ENCODE measurements at places on chromosomes 16 and 17.

DNA sequence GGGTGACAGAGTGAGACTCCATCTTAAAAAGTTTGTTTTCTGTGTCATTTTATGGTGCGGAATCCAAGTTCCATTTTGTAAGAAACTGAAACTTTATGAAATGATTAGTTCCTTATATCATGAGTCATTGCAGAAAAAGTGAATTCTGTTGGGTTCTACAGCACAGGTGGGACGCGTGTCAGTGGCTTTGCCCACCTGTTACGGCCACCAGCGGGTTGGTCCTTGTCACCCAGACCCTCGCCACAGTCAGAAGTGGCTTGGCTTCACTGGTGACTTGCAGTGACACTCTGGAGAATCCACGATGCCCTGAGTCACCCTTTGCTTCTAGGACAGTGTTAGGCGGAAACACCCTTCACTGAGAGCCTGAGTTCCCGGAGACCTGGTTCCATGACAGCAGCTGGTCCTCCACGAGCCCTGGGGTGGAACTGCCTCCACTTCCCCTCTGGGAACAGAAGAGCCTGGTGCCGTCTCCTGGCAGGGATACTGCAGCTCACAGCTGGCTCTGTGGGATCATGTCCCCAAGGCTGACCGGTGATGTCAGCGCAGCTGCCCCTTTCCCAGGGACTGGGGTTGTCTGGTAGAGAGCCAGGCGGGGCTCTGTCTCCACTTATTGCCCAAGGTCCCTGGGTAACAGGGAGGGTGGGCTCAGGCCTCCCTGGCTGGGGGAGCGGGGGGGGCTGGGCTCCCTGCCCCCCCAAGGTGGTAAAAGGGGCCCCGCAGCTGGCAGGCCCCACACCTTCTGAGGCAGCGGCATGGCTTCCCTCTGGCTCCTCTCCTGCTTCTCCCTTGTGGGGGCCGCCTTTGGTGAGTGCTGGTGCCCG, at the start of gene CTRB1:
Gene CTRB1 (plus strand): TSS at position 733 of the 821 bp plus-strand sequence. CDS start 20 bp downstream, at position 753.
- DNase-seq: no peak

GRCh38 chr17:28889996-28890395, 7.5 kb downstream of the FLOT2 start:
- DNase-seq: no peak

DNA sequence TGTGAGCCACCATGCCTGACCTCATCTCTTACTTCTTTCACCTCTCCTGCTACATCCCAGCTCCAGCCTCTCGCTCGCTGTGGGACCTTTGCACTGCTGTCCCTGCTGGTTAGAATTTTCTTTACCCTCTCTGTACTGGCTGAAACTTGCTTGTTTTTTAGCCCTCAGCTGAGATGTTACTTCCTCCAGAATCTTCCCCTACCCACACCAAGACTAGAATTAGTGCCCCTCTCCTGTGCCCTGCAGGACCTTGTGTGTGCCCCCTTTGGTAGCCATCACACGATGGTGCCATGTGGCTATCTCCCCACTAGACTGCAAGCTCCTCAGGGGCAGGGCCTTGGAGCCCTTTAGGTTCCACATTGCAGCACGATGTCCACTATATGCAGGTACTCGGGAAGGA, 84.1 kb downstream of the AIPL1 start:
- DNase-seq: no peak

- DNase-seq: no peak
Observed at GRCh38 chr16:82562183-82562683, 64.5 kb upstream of the CDH13 start.

- peak; percentile 90 for DNase-seq
Observed at GRCh38 chr17:41060052-41060604, at the start of gene KRTAP2-3. KRTAP2-3 (minus strand) TSS chr17:41060114; CDS start chr17:41060050, 64 bp downstream.

DNA sequence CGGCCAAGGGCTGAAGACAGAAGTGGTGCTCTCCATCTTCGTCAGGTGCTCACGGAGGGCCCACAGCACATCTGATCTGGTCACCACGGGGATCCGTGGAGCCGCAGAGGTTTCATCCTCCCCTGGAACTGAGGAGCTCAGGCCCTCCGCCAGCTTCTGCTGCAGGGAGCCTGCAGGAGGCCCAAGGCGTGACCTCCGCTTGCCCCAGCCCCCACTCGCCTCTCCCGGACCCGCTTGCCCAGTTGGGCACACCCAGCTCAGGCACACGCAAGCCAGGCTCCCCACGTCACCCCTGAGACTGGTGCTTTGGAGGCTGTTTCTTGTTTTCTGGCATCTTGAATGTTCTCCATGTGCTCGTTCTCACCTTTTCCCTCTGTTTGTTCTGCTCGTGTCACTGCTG, 39.4 kb upstream of the CHMP6 start:
- DNase-seq: no peak

DNA sequence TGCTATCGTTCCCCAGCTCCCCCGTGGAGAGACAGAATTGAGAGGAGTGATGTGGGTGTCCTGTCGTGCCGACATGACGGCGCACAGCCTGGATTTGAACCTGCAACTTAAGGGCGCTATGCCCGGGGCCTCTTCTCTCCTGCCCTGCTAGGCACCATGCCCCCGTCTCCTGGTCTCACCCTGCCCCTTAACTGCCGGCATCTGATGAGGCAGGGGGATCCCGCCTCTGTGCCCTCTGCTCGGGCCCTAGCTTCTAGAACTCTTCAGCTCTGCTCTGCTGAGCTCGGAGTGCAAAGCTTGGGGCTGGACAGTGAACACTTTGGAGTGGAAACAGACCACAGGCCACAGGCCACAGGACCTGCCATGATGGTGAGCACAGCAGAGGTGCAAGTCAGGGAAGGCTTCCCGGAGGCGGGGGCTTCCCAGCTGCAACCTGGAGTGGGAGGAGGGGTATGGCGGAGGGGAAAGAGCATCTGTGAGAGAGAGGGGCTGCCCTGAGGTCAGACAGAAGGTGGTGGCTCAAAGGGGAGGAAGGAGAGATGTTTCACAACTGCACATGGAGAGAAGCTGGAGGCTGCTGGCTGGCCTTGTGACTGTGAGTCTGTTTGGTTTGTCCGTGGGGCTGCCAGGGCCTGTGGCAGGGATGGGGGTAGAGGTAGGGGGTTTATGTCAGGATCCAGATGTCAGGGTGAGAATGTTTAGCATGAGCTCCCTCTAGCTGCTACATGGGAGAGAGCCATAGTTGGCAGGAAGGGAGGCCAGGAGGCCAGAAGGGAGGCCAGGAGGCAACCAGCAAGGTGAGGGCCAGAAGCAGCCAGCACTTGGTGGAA, 107.8 kb downstream of the CRLF3 start:
- DNase-seq: no peak

GRCh38 chr17:61627125-61627524, 36.1 kb upstream of the NACA2 start:
- DNase-seq: no peak

DNA sequence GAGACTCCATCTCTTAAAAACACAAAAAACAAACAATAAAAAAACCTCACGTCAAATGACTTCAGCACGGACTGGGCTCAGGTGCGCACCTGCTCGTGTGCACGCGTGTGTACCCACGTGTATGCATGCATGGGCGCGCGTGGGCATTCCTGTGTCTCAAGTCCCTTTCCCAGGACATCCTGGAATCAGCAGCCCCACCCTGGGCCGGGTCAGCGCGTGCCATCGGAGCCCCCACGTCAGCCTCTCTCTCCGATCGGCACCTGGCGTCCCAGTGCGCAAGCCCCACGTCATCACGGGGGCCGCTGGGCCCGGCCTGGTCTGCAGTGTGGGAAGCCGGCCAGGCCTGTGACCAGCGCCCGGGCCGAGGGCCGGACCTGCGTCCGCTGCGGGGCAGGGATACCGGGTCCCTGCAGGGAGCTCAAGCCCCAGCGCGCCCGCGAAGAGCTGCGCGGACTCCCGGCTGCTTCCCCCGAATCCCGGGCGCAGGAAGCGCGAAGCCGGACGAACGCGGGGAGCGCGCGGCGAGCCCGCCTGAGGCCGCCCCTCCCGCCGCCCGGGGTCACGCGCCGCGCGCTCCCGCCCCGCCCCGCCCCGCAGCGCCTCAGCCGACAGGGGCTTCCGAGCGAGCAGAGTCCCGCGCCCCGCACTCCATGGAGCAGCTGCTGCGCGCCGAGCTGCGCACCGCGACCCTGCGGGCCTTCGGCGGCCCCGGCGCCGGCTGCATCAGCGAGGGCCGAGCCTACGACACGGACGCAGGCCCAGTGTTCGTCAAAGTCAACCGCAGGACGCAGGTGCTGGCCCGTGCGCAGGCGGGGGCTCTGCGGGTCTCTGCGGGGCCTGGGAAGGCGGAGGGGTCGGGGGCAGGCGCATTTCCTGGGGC, at the start of gene FN3K:
Gene FN3K (plus strand): TSS at position 629 of the 880 bp plus-strand sequence. CDS start 22 bp downstream, at position 651.
- peak; percentile 78 for DNase-seq

DNA sequence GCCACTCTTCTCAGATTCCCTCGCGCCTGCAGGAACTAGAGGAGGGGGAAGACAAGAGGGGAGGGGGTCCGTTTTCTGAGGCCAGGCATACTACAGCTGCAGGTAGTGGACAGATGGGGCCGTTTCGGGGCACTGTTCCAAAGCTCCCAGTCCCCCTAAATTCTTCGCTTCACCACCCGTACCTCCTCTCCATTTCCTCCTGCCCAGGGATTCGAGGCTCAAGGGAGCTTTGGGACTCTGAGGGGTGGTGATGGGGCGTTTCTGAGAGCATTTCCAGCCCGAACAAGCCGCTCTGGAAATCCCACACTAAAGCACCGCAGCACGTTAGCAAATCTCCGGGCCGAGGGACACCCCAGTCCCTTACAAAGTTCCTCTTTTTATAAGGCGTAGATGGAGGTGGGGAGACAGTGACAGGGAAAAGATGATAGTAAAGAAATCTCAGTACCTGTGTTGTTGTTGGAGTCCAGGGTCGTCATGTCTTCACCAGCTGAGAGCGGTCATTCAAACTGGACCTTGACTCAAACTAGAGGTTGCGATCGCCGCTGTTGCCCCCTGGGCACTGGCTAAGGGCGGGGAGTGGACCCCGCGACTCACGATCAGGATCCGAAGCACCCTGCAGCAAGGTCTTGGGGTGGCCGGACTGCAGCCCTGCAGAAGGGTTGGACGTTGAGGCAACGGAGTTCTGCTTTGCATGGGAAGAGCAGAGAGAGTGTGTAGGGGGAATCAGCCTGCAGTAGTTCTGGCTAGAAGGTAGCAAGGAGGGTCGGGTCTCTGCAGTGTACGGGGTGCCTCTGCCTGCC, 570 bp downstream of the NR1D1 start:
- DNase-seq: no peak

DNA sequence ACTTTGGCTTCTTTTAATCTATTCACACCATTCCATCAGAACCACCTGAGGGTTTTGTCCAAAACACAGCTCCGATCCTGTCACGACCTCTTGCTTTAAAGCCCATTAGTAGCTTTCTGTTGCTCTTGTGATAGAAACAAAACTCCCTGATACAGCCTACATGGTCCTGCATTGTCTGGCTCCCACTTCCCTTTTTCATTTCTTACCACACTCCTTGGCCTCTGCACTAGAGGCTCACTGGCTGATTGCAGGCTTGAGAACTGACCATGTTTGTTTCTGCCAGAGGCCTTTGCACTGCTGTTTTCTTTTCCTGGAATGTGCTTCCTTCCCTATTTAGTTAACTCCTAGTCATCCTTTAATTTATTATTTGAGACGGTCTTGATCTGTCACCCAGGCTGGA, 23.7 kb downstream of the IST1 start:
- DNase-seq: no peak

GRCh38 chr17:27384261-27384701, 72.0 kb upstream of the KSR1 start:
- peak; percentile 78 for DNase-seq

DNA sequence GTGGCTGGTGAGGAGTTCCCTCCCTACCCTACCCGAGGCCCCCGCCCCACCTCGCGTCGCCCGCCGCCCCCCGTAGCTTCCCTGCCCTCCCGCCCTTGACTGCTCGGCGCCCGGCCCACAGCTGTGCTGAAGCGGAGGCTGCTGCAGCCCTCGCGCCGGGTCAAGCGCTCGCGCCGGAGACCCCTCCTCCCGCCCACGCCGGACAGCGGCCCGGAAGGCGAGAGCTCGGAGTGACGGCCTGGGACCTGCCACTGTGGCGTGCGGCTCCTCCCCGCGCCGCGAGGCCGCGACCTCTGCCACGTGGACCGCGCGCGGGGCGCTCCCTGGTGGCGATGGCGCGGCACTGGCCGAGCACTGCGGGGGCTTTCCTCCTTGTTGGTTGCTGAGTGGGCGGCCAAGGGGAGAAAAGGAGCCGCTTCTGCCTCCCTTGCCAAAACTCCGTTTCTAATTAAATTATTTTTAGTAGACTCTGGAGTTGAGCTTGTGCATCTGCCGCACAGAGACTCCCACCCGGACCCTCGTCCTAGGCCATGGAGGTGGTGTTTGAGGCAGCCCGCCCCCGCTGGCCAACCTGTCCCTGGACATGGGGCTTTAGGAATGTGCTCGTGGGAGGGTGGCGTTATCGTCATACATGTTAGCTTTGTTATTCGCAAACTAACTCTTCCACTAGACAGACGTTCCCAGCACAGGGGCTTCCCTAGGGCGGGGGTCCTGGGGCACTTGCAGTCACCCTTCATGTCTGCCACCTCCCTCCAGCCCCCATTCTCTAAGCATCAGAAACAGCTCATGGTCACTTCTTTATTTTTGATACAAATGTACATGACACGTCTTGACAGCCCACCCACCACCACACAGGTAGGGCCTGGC, 4.4 kb downstream of the TP53I13 start:
- DNase-seq: no peak

GRCh38 chr17:50201276-50201854, at the start of gene COL1A1:
COL1A1 (minus strand) TSS chr17:50201631; CDS start chr17:50201513, 118 bp downstream.
- no peak for DNase-seq

GRCh38 chr16:12067714-12068401, 91.3 kb downstream of the SNX29 start:
- DNase-seq: peak; percentile 61

DNA sequence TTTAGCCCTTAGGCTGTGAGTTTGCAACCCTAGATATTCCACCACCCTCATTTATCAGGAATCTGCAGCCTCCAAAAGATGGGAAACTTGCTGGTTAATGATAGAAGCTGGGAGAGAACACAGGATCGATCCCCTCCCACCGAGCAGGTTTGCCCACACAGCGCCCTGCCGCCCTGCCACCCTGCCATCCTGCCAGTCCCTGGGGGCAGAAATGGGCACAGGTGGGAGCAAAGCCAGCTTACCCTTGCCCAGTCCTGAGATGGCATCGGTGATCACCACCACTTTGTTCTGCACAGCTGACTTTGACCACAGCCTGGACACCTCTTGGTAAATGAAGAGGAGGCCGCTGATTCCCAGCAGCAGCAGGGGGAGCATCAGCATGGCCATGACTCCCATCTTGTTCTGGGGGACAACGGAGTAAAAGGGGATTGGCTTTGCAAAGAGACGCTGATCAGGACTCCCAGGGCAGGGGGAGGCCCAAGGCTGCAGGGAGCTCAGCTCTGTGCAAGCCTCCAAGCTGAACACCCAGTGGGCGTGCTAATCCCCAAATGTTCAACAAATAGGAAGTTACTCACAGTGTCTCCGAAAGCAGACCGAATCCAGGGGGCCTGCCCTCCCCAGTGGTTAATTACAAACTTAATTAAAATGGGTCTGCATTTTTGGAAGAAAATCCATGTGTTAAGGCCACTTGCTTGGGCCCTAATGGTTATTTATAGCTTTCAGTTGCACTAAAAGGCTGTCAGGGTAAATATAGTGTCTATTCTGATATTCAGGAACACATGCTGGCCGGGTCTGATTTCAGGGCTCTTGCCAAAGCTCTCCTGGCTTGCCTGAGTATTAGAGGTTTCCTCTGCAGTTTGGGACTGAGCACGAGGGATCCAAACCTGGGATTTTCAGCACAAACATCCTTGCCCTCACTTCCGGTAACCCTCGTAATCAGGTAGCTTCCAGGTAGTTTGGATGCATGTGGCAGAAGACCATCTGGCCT, at the start of gene DHRS7C:
Gene DHRS7C (minus strand): TSS at position 704 of the 988 bp plus-strand sequence. CDS start 308 bp downstream, at position 396.
- no peak for DNase-seq

GRCh38 chr16:11051879-11052808, 107.8 kb downstream of the CLEC16A start:
- DNase-seq: no peak
